ENCODE measurements at places on chromosomes 7 and 10.

DNA sequence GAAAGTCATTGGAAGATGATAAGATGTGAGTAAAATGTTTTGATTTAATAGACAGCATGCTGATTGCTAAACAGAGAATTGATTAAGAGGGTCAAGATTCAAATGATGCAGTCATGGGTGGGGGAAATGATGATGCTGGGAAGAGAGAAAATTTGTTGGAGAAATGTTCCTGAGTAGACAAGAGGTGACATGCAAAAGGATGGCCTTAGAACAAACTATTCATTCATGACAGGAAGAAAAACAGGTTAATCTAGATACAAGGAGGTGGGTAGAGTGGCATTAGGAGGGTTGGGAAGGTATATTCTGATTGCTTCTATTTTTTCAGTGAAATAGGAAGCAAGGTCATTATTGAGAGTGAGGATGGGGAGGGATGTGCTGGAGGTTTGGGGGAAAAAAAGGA, 146.7 kb downstream of the SEM1 start:
- no peak for DNase-seq

DNA sequence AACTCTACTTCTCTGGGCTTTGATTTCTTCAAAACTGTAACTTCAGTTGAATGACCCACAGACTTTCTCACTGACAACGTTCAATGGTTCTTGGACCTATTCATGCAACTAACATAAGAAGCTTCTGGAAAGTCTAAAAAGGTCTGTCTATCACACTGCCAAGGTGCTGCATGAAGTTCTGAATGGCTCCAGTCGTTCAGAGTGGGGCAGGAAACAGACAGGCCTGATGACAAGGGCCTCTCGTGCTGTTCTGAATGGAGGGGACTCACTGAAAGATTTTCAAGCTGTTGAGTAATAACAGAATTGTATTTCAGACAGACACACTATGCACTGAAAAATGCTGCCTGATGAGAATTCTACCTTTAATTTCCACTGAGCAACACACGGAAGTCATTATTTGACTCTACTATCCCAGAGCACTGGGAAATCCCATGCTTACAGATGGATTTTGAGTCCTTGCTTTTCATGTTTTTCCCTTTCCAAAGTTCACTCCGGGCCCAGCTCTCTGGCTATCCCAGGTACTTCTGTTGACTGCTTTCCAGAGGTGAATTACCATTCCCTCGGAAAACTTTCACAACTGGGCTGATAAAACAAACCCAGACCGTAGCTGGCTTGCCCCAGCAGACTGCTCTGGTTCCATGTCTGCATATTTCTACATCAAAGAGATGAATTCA, 204.9 kb upstream of the FRMD4A start:
- no peak for DNase-seq

DNA sequence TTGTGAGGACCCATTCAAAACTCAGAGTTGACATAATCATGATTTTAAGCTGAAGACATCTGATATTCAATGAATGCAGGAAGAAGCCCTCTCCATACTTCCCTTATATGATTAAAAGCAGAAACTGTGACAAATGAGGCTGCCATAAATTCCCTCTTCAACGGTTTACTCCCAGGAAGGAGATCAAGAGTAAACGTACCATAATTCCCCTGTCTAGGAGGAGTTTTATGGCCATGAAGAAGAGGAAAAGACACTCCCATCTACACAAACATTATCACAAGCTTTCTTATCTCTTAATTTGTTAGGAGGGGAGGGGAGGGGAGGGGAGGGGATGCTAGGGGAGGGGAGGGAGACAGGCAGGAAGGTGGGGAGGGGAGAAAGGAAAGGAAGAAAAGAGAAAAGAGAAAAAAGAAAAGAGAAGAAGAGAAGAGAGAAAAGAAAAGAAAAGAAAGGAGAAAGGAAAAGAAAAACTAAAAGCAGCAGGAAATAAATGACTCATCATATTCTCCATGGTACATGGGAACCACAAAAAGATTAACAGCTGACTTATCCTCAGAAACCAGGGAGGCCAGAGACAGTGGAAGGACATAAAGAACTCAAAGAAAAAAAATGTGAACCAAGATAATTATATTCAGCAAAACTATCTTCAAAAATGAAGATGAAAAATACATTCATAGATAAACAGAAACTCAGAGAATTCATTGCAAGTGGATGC, 121.6 kb downstream of the ALOX5 start:
- no peak for DNase-seq

DNA sequence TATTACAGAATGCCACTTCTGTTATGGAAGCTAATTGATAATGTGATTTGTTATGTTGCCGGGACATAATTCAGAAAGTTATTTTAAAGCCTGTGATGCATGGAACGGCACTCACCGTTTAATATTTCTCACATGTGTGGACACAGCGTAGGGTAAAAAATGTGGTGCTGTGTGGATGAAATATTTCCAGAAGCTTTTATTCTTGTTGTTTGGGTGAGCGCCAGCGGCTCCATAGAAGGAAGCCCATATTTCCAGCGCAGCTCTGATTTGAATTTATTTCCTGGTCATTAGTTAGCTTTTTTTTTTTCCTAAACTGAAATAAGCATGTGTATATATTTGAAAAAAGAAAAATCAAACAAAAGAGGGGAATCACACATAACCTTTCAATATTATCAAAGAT, 20.2 kb upstream of the NKX6-2 start:
- DNase-seq = no peak

DNA sequence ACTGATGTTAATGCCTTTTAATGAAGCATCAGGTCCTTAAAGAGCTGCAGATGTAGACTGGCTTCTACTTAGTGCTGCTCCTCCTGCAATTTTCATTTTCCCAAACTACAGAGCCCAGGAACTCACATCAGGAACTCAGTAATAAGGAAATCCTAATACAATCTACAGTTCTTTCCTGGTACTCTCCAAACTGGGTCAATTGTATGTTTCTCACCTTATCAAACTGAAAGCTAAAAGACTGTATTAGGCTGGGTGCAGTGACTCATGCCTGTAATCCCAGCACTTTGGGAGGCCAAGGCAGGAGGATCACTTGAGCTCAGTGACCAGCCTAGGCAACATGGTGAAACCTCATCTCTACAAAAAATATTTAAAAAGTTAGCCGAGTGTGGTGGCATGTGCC, 54.4 kb upstream of the DNAJB12 start:
- DNase-seq = no peak

- DNase-seq = no peak
These were observed 575 bp downstream of the DLG5 start for GRCh38 chr10:77925795-77926565.

DNA sequence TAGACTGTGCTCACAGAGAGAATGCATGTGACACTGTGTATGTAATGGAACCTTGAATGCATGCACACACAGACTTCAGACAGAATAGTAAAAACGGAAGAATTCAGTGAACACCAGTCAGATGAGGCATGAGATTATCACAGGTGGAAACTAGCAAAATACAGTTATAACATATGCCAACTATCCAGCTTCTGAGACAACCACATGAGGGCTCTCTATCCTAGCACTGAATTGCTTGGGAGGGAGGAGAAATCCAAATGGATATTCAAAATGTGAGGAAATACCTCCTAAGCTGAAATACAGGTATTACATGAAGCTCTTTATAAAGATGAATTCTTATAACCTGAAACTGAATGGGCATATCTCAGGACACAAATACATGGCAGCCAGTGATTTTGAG, 30.6 kb downstream of the GARS1 start:
- DNase-seq = no peak

DNA sequence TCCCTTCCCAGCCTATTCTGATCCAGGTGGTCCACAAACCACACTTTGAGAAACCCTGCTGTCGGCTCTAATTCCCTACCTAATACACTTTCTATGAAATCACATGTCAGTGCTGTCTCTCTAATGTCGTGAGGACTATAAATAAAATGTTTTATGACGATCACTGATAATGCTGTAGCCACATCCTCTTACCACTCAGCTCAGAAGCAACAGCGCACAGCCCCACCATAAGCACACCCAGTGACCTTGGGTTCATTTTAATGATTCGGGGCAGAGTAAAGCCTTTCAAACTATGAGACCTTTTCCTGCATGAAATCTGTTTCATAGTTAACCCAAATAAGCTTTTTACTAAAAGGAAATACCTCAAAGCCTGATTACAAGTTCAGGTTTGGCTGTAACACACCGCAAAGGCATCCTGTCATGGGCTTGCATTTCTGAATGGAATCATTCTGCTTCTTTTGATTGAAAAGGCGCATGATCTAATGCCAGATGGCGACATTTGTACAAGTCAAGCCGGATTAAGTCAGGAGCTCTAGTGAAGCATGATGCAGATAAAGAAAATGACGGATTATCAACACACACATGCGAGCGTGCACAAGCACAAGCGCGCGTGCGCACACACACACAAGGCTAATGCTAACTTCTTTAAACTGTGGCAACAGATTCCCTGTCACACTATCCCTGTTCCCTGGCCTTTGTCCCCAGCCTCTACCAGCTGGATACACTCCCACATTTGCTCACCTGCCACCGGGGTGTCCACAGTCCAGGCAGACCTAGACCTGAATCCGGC, 180.5 kb upstream of the PDE1C start:
- DNase-seq = no peak

DNA sequence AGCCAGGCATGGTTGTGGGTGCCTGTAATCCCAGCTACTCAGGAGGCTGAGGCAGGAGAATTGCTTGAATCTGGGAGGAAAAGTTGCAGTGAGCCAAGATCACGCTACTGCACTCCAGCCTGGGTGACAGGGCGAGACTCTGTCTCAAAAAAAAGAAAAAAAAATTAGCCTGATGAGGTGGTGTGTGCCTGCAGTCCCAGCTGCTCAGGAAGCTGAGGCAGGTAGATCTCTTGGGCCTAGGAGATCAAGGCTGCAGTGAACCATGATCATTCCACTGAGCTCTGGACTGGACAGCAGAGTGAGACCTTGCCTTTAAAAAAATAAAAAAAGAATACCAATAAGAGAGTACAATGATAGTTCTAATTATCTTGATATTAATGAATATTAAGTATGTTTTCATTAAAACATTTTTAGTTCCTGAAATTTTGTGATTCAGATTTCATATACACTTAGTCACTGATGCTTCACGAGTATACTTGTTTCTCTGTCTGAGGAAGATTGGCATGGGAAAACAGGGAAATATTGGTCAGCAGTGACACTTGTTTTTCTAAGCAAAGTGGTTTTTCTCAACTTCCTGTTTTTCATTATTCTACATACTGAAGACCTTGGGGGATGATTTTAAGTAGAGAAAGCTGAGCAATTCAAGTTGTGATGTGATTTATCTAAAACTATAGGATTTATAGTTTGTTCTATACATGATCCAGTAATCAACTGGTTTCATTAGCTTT, 76.8 kb downstream of the ADK start:
- DNase-seq = no peak

GRCh38 chr10:79222186-79222585, 125.1 kb upstream of the PPIF start:
- no peak for DNase-seq

DNA sequence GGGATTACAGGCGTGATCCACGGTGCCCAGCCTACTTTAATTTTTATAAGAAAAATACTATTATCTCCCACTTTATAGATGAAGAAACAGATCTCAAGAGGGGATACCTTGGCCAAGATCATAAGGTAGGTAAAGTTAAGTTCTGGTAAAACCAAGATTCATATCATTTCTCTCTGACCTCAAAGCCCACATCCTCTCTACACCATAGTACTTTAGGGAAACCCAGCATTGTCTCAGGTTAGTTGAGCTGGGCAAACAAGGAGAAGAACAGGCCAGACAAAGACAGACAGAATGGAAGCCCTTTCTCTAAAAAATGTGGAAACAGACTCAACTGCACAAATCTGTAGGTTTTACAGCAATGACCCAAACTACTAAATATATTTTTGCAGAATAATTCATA, 197.7 kb upstream of the FRMD4A start:
- no peak for DNase-seq

- DNase-seq = no peak
These were observed 81.1 kb downstream of the ARHGAP12 start for GRCh38 chr10:31847515-31847914.

DNA sequence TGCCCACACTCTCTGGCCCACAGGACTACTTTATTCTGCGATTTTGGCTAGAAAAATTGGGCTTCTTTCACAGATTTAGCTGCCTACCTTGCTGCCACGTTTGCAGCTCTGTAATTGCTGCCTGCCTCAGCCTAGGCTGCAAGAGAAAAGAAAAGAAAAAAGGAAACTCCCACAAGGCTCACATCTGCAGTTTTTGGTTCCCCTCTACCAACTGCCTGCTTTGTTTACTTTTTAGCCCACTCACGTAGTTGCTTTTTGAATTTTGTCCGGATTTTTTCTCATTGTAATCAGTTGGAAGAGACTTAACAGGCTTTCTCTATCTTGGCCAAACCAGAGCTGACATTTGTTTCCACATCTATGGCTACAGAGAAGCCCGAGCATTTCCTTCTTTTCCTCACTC, 24.3 kb downstream of the SUN3 start:
- DNase-seq = no peak

DNA sequence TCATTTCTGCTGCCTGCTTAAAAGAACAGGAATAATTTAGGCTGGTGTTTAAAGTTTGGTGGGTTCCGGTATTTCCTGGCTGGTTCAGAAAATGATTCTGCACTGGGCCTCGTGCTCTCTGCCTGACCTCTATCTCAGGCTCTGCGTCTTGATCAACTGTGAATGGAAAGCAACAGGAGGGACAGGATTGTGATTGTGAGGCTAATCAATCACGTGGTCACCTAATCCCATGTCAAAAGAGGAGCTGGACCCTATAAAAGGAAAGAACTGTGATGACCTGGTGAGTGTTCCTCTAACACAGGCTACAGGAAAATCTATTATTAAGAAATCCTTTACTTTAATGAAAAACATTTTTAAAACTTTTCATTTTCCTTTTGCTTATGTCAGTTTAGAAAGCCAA, at the start of gene DHX32:
DHX32 (minus strand) TSS at position 101 of the 400 bp plus-strand sequence. CDS start 468 bp downstream, outside the sequence.
- no peak for DNase-seq

GRCh38 chr7:157599491-157599890, 262.7 kb downstream of the DNAJB6 start:
- no peak for DNase-seq

DNA sequence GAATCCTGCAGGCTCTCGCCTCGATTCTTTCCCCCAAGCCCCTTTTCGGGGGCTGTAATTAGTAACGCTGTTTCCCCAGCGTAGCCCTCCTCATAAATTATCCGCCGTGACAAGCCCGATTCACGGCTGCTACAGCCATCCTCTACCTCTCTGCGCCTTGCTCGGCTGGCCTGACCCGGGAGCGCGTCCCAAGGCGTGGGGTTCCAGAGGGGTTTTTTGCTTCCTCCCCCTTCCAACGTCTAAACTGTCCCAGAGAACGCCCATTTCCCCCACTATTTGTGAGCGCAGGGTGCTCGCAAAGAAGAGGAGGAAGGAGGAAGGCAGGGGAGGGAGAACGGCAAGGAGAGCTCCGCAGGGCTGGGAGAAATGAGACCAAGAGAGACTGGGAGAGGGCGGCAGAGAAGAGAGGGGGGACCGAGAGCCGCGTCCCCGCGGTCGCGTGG, 880 bp downstream of the HOXA5 start:
- DNase-seq = no peak

- no peak for DNase-seq
These were observed 213.1 kb downstream of the CREB5 start for GRCh38 chr7:28625432-28625831.

Data from GM12864 (cell line).